ENCODE measurements at places on chromosomes 1 and 21. TPM values are rescaled to one million over a fixed set of nuclear protein-coding genes. Genes with fewer than 3 reads are reported as not detected.

- no peaks in the 10 kb centered on the region for H3K27me3 ChIP-seq
- DNase-seq: no peak
- H3K27ac ChIP-seq: no peak overlapping the region
- no peaks in the 10 kb centered on the region for H3K4me1 ChIP-seq
Measured at GRCh38 chr1:158354255-158354654, 561 bp downstream of the CD1E start.

GRCh38 chr1:161747801-161748200, 1.8 kb upstream of the DUSP12 start:
- no peaks in the 10 kb centered on the region for H3K27me3 ChIP-seq
- no peak overlapping the region for H3K27ac ChIP-seq
- no peak for DNase-seq
- H3K4me1 ChIP-seq: peaks cover 14% of the 10 kb centered on the region
- no peak overlapping the region for H3K4me3 ChIP-seq

DNA sequence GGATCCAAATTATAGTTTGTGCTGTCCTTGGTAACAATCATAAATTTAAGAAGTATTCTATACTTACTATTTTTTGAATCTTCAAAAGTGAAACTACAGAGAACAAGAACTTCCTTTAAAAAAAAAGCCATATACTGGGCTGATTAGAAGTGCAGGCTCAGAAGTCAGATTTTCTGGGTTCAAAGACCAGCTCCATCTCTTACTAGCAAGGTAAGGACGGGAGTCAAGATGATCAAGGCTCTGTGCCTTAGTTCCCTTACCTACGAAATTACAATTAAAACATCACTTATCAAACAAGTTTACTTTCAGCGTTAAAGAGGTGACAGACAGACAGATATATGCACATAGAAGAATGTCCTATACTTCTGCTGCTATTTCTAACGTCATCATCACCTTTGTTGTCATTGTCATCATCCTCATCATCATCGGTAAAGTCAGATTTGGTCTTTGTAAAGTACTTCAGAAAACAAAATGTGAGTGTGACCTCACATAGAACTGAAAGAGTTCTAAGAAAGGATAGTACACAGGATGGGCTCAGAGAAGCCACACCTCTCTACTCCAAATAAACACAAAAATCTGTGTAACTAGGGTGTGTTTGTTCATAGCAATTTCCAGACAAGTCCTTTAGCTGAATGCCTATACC, 178.7 kb downstream of the VAV3 start:
- H3K4me1 ChIP-seq: peaks cover 24% of the 10 kb centered on the region
- H3K36me3 ChIP-seq: no peaks in the 10 kb centered on the region
- H3K27ac ChIP-seq: no peak overlapping the region
- H3K27me3 ChIP-seq: no peaks in the 10 kb centered on the region
- no peak for DNase-seq

DNA sequence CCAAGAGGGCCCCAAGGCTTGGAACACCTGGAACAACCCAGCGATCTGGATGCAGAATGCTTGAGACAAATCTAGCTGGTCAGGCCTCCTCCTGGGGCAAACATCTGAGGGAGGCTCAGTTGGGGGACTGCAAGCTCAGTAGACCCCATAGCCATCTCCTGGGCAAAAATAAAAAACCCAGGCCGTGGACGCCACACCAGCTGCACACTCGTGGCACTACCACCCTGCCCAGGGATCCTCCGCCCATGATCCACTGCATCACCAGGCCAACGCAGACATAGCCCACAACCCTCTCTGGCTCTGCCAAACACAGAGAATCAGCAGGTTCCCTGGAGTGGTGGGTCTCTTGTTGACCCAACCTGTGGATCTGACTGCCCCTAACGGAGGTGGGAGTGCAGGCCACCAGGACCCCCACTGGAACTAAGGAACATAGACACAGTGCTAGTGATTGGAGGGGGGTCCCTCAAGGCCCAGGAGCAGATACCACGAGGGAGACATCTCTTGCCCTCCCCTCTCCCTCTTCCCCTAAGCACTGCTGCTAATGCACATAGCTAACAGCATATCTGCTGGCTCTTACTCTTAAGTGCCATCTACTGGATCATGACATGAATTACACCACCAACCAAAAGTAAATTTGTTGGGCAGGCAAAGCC, 147.2 kb downstream of the CHD1L start:
- H3K27ac ChIP-seq: no peak overlapping the region
- no peak for DNase-seq
- no peaks in the 10 kb centered on the region for H3K27me3 ChIP-seq
- no peaks in the 10 kb centered on the region for H3K4me1 ChIP-seq

The NUP133 gene
- total RNA-seq: 24.5 TPM

The OR10K1 gene
- not detected for total RNA-seq

- H3K36me3 ChIP-seq: no peaks in the 10 kb centered on the region
- no peak overlapping the region for H3K4me3 ChIP-seq
- no peak overlapping the region for H3K27ac ChIP-seq
- H3K27me3 ChIP-seq: no peaks in the 10 kb centered on the region
- H3K4me1 ChIP-seq: peaks cover 23% of the 10 kb centered on the region
Measured at GRCh38 chr1:235843461-235843961, 23.2 kb downstream of the LYST start.

DNA sequence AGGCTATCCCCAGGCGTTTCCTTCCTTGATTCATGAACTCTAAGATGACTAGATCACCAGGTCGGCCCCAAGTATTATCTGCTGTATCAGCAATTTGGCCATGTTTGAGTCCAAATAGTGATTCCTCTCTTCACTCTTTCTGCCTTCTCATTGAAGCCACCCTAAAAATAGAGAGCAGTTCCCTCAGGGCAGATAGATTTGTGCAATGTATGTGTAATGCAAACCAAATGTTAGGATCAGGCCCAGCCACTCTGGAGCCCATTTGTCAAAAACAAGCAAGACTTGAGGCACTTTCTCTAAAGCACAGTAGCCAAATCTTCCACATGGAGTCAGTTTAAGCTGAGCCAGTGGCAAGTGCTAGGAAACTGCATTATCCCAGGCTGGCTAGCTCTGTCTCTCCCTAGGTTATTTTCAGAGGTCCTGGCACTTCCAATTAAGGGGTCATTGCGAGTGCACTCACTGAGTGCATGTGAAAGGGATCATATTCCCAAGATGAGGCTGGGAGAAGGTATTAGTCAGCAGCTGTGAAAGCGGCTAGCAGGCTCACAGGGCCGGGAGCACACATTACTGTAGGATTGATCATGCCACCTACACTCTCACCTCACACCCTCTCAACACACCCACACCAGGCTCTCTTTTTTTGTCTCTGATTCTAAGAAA, 97.9 kb upstream of the RAB3GAP2 start:
- peaks cover 21% of the 10 kb centered on the region for H3K4me1 ChIP-seq
- H3K27ac ChIP-seq: no peak overlapping the region
- H3K36me3 ChIP-seq: no peaks in the 10 kb centered on the region
- DNase-seq: peak; percentile 37
- H3K4me3 ChIP-seq: no peak overlapping the region

GRCh38 chr1:55378582-55378981, 163.4 kb upstream of the USP24 start:
- H3K4me1 ChIP-seq: peaks cover 26% of the 10 kb centered on the region
- H3K4me3 ChIP-seq: no peak overlapping the region
- peak; percentile 86 for DNase-seq
- H3K36me3 ChIP-seq: no peaks in the 10 kb centered on the region
- H3K27ac ChIP-seq: no peak overlapping the region

DNA sequence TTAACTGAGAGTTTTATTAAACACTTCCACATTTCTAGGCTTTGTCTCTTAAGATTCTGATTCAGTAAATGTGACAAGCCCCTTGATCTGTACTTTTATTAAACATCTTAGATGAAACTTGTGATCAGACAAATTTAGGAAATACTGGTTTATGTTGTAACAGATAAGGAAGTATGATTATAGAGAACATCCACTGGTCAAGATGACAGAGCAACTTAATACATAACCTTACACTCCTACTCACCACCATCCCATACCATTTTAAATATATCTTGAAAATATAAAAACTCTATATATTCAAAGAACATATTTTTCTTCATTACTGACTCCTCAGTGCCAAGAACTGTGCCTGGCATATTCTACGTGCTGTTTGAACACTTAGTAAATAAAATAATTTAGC, 217.5 kb downstream of the LRRC40 start:
- H3K27me3 ChIP-seq: no peaks in the 10 kb centered on the region
- H3K4me3 ChIP-seq: no peak overlapping the region
- H3K4me1 ChIP-seq: no peaks in the 10 kb centered on the region
- no peak for DNase-seq

The FAM43B gene
- total RNA-seq: 4.2 TPM

The NIT1 gene
- 34.7 TPM for total RNA-seq

GRCh38 chr1:16498573-16499413, 15.3 kb downstream of the RNU1-1 start:
- peak overlapping the region; percentile 82 for H3K27ac ChIP-seq
- peaks cover 7% of the 10 kb centered on the region for H3K4me1 ChIP-seq
- peak; percentile 95 for DNase-seq
- H3K27me3 ChIP-seq: no peaks in the 10 kb centered on the region
- no peaks in the 10 kb centered on the region for H3K36me3 ChIP-seq

GRCh38 chr1:86207323-86207722, 50.8 kb upstream of the COL24A1 start:
- no peaks in the 10 kb centered on the region for H3K4me1 ChIP-seq
- no peak overlapping the region for H3K4me3 ChIP-seq
- H3K36me3 ChIP-seq: no peaks in the 10 kb centered on the region
- no peaks in the 10 kb centered on the region for H3K27me3 ChIP-seq

- peak within 1 kb of the TSS; percentile 54 for H3K4me3 ChIP-seq
- no peaks in the 10 kb centered on the region for H3K36me3 ChIP-seq
Measured at GRCh38 chr1:14598498-14599182, at the start of gene KAZN. Gene KAZN, plus strand, starts transcription at chr1:14598685.

The FAM163A gene
- total RNA-seq: 0.34 TPM

DNA sequence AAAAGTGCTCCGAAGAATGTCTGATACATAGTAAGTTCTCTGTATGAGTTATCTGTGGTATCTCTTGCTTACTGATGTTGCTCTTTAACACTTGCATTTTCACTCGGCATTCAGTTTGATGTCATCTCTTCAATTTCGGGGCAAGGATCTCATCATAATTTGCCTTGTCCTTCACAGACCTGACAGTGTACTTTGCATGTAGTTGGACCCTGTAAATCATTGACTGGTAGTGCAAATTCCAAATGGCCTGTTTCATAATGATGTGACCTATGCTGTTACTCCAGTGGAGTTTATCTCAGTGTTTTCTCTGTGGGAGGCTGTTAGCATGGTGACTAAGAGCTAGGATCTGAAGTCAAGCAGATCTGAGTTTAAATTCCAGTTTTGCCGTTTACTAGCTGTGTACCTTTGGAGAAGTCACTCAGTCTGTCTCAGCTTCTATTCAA, 34.2 kb upstream of the ABCD3 start:
- no peaks in the 10 kb centered on the region for H3K27me3 ChIP-seq
- no peak overlapping the region for H3K27ac ChIP-seq
- DNase-seq: no peak
- H3K4me1 ChIP-seq: no peaks in the 10 kb centered on the region
- no peak overlapping the region for H3K4me3 ChIP-seq
- no peaks in the 10 kb centered on the region for H3K36me3 ChIP-seq

The KLF17 gene
- total RNA-seq: 0.42 TPM

DNA sequence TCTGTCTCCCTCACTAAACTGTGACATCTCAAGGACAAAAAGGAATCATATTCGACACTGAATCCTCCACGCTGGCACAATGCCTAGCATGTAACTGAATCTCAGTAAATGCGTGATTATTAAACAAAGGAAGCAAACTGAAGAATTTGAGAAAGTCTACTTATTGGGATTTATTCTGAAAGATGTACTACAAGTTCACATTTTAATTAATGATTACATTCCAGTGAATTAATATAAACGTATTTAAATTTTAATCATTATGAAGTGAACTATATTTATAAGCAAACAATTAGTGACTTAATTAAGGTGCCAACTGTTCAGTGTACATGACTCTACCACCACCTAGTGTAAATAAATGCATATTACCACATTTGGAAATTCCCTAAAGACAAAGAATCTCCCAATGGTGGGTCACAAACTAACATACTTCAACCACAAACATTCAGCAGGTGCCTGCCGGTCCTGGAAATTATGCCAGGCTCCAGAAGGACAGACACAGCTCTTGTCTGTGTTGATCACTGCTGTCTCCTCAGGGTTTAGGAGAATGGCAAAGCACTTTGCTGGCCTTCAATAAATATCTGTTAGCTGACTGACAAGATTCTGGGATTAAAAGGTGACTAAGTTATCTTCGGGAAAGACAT, 56.3 kb downstream of the SMYD3 start:
- H3K27me3 ChIP-seq: no peaks in the 10 kb centered on the region
- peaks cover 44% of the 10 kb centered on the region for H3K4me1 ChIP-seq
- no peak overlapping the region for H3K27ac ChIP-seq
- no peak overlapping the region for H3K4me3 ChIP-seq
- DNase-seq: no peak

- H3K4me1 ChIP-seq: peaks cover 24% of the 10 kb centered on the region
- H3K27me3 ChIP-seq: no peaks in the 10 kb centered on the region
- no peak for DNase-seq
- H3K27ac ChIP-seq: peak overlapping the region; percentile 34
- H3K36me3 ChIP-seq: peaks cover 25% of the 10 kb centered on the region
Measured at GRCh38 chr1:232477728-232478127, 152.2 kb downstream of the SIPA1L2 start.

The OR2G6 gene
- not detected for total RNA-seq

DNA sequence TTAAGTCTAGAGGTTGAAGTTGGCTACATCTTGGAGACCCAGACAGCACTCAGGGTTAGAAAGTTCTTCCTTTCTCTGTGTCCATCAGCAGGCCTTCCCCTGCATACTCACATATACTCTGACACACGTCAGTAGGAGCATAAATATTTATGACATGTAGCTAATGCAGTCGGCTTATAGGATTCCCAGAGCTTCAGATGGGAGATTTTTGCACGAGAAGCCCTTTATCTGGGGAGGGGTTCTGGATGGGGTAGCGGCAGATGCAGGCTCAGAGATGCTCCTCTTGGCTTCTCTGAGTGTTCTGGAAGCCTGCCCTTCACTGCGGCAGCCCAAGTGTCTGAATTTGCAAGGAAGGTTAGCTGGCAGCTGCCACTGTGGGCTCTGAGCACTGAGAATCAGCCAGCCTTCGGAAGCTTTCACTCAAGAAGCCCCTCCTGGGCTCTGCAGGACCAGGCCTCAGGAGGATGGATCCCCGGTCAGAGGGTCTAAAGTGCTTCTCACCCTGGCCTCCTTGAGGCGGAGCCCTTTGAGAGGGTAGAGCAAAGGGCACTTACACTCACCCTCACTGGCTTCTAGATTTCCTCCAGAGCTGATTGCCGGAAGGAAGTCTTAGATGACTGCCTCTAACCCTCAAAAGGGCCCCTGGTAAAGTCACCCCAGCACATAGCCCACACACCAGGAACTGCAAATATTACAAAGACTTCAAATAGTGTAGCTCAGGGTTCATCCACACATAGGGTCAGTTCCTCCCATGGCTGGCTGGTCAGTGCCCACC, 68.1 kb upstream of the NFASC start:
- no peak overlapping the region for H3K27ac ChIP-seq
- no peak overlapping the region for H3K4me3 ChIP-seq
- DNase-seq: no peak
- H3K27me3 ChIP-seq: no peaks in the 10 kb centered on the region
- no peaks in the 10 kb centered on the region for H3K36me3 ChIP-seq
- H3K4me1 ChIP-seq: peaks cover 10% of the 10 kb centered on the region

The IQCC gene
- total RNA-seq: 0.66 TPM

Data from esophagus muscularis mucosa (tissue), 4 donors.